Tibial nerve (tissue), 4 donors: ENCODE measurements at places on chromosomes 4 and X. TPM values are rescaled to one million over a fixed set of nuclear protein-coding genes. Genes with fewer than 3 reads are reported as not detected.

NAA11 gene
- not detected for total RNA-seq

TMEM31 gene
- total RNA-seq, result not detected

TMEM150C gene
- total RNA-seq, result 6.3 TPM

ADH1B gene
- total RNA-seq, result 1,760 TPM

GAGE12F gene
- total RNA-seq, result not detected

STARD8 gene
- 20.7 TPM for total RNA-seq

COX7B gene
- total RNA-seq, result 203 TPM

CT45A5 gene
- not detected for total RNA-seq

BBS12 gene
- total RNA-seq, result 6.7 TPM

NOX1 gene
- not detected for total RNA-seq

AFAP1 gene
- 33.0 TPM for total RNA-seq

PCDH10 gene
- 2.5 TPM for total RNA-seq

NEIL3 gene
- total RNA-seq, result not detected

CXorf51B gene
- not detected for total RNA-seq

XAGE1A gene
- not detected for total RNA-seq

KLF8 gene
- 24.5 TPM for total RNA-seq

SPOCK3 gene
- 1.5 TPM for total RNA-seq

KLB gene
- 10.2 TPM for total RNA-seq
